ENCODE measurements at places on chromosomes 7 and 10.

GRCh38 chr7:116704650-116705228 is 32.7 kb downstream of the MET start:
- no peak for DNase-seq

GRCh38 chr10:127922675-127923366 is 15.9 kb downstream of the PTPRE start:
- DNase-seq: peak; percentile 36

DNA sequence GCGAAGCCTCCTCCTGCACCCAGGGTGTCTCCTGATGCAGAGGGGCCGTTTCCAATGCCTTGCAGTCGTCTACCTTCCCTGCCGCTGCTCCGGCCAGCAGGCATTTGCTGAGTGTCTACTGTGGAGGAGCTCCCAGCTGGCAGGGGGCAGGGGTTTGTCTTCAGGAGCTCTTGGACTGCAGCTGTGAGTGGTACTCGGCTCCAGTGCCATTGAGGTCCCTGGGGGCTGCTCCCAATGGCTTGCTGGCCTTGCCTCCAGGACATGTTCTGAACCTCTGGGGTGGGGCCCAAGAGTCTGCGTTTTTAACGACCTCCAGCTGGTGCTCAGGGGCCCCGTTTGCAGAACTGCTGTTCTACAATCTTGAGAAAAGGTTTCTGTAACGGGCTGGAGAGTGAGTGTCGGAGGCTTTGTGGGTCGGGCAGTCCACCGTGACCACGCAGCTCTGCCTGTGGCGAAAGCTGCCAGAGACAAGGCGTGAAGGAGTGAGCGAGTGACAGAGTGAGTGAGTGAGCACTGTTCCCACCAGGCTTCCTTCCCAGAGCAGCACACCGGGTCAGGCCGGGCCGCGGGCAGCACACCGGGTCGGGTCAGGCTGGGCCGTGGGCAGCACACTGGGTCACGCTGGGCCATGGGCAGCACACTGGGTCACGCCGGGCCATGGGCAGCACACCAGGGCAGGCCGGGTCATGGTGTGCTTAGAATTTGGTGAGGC is 520.2 kb downstream of the PTPRN2 start:
- DNase-seq: no peak

DNA sequence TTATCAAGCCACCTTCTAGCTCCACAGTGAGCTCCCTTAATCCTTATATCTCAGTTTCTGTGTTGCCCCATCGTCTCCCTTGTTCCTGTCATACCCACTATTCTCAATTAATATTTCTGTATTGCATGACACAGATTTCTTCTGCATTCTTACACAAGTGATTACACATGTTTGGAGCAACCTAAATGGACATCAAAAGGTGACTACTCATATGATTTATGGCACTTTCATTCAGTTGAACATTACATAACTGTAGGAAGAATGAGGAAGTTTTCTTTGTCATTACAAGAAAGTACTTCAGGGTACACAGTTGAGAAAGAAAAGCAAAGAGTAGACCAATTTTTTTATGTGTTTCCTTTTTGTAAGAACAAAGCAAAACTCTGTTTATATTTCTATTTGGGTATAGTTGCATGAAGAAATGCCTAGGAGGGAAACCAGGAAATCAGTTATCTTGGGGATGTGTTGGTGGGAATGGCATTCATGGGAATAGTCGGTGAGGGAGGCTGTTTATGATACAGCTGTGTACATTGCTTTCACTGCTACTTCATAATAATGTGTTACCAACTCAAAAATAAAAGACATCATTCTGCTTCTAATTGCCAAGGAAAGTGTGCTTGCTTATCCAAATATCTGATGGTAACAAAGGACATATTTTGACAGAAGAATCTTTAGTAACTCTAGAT is 23.6 kb upstream of the PRSS37 start:
- no peak for DNase-seq

DNA sequence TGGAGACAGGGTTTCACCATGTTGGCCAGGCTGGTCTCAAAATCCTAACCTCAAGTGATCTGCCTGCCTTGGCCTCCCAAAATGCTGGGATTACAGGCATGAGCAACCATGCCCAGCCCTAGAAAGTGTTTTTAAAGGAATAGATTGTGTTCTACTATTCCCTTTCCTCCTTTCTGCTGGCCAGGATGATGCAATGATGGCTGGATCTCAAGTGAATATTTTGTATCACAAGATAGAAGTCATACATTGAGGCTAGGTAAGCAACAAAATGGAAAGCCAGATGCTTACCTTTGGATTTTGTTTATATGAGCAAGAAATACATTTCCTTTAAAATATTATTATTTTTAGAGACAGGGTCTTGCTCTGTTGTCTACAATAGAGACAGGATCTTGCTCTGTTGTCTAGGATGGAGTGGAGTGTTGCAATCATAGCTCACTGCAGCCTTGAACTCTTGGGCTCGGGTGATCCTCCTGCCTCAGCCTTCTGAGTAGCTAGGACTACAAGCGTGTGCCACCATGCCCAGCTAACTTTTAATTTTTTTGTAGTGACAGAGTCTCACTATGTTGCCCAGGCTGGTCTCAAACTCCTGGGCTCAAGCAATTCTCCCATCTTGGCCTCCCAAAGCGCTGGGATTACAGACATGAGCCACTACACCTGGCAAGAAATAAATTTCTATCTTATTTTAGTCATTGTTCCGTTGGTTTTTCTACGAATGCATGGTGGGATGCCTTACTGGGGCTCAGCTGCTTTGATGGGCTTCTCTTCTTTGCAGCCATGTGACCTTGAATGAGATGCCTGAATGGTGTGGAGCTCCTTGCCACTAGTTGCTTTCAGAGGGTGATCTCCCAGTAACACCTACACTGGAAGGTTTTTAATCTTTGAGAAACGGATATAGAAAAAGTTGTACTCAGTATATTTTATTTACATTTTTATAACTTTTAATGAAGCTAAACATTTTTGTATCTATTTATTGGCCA is 5.8 kb upstream of the AEBP1 start:
- DNase-seq: no peak
